Dermis lymphatic vessel endothelial cell (primary cell): ENCODE measurements at places on chromosomes 4 and X. TPM values are rescaled to one million over a fixed set of nuclear protein-coding genes. Genes with fewer than 3 reads are reported as not detected.

Gene TEX13B
- not detected in 2 replicates for total RNA-seq

Gene SYP
- 0.17 and 0.22 TPM in 2 replicates for total RNA-seq

Gene KLHL13
- 0.34 and 0.54 TPM in 2 replicates for total RNA-seq

Gene CABS1
- not detected in 2 replicates for total RNA-seq

Gene ARHGAP6
- total RNA-seq: 0.43 and 1.5 TPM in 2 replicates
